T-helper 17 cell (primary cell): ENCODE measurements at places on chromosomes 3 and 15. TPM values are rescaled to one million over a fixed set of nuclear protein-coding genes. Genes with fewer than 3 reads are reported as not detected.

The NEIL1 gene
- 31.6 TPM for total RNA-seq

The PTPN9 gene
- total RNA-seq: 21.6 TPM

The PLA2G4D gene
- total RNA-seq: not detected

GRCh38 chr3:136068708-136069107 is 103.2 kb downstream of the PPP2R3A start:
- peaks cover 8% of the 10 kb centered on the region for H3K4me1 ChIP-seq
- H3K36me3 ChIP-seq: peaks cover 4% of the 10 kb centered on the region
- DNase-seq: no peak
- H3K27me3 ChIP-seq: peaks cover 22% of the 10 kb centered on the region
- no peak overlapping the region for H3K4me3 ChIP-seq

GRCh38 chr15:70196372-70197316 is 98.9 kb upstream of the TLE3 start:
- peaks cover 8% of the 10 kb centered on the region for H3K4me1 ChIP-seq
- peak; percentile 43 for DNase-seq
- peak overlapping the region; percentile 83 for H3K27ac ChIP-seq

DNA sequence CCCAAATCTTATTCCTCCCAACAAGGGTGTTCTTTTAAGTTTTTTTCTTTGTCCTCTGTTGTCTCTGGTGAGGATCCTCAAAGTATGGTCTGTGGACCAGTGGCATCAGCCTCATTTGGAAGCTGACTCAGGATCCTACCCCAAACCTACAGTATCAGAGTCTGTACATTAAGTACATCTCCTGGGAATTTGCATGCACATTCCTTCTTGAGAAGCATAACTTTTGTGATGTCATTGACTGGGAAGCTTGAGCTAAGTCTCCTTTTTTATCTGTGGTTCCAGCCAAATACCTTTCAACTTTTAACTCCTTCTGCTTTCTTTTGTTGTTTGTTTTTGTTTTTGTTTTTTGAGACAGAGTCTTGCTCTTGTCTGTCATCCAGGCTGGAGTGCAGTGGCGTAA is 40.5 kb downstream of the ARMC8 start:
- no peak overlapping the region for H3K4me3 ChIP-seq
- H3K4me1 ChIP-seq: peaks cover 15% of the 10 kb centered on the region
- peak overlapping the region; percentile 41 for H3K27ac ChIP-seq
- H3K36me3 ChIP-seq: peaks cover 7% of the 10 kb centered on the region

DNA sequence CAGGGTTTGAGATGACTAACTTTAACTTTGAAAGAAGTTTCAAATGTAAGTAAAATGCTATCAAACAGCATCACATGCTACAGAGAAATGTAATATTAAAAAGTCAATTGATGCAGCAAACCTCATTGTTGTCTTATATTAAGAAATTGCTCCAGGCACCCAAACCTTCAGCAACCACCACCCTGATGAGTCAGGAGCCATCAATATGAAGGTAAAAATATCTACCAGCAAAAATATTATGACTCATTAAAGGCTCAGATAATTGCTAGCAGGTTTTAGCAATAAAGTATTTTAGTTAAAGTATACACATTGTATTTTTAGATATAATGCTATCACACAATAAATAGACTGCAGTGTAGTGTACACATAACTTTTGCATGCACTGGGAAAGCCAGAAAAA is 746.3 kb downstream of the ZPLD1 start:
- no peaks in the 10 kb centered on the region for H3K4me1 ChIP-seq
- no peaks in the 10 kb centered on the region for H3K36me3 ChIP-seq
- no peaks in the 10 kb centered on the region for H3K27me3 ChIP-seq
- H3K27ac ChIP-seq: no peak overlapping the region
- H3K4me3 ChIP-seq: no peak overlapping the region

DNA sequence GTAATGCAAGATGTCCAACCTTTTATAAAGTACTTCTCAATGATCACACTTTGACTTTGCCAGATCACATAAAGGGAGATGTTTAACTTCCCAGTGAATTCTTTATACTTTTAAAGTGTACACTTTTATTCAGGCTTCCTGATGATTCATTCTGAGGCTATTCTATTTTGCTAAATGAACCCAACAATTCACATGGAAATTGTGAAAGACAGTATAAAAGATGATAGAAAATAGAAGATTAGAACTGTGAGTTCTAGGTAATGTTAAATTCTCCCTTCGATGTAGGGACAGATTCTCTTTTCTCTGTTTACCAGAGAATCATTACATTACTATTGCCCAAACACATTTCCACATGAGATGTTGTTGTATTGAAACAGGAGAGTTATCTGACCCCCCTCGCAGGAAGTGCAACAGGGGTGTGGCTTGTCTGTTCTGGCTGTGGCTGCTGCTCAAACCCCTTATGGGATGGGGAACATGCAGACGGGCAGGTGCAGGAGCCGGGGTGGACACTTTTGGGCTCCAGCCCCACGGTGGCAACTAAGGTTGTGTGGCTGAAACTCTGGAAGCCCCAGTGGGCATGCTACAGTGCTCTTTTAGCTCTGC is 131.3 kb upstream of the LRTM1 start:
- H3K36me3 ChIP-seq: no peaks in the 10 kb centered on the region
- H3K4me3 ChIP-seq: no peak overlapping the region
- H3K27me3 ChIP-seq: no peaks in the 10 kb centered on the region
- H3K4me1 ChIP-seq: no peaks in the 10 kb centered on the region
- H3K27ac ChIP-seq: no peak overlapping the region
- DNase-seq: no peak

DNA sequence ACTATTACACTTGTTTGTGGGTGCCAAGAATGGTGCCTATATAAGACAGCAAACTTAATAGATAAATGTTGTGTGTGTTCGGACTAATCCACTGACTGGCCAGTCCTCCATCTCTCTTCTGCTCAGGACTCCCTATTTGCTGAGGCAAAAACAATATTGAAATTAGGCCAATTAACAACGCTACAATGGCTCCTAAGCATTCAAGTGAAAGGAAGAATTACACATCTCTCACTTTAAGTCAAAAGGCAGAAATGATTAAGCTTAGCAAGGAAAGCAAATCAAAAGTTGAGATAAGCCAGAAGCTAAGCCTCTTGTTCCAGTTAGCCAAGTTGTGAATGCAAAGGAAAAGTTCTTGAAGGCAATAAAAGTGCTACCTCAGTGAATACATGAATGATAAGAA is 126.9 kb downstream of the CCNL1 start:
- no peaks in the 10 kb centered on the region for H3K36me3 ChIP-seq
- no peak for DNase-seq
- H3K27ac ChIP-seq: no peak overlapping the region
- H3K4me1 ChIP-seq: peaks cover 3% of the 10 kb centered on the region

DNA sequence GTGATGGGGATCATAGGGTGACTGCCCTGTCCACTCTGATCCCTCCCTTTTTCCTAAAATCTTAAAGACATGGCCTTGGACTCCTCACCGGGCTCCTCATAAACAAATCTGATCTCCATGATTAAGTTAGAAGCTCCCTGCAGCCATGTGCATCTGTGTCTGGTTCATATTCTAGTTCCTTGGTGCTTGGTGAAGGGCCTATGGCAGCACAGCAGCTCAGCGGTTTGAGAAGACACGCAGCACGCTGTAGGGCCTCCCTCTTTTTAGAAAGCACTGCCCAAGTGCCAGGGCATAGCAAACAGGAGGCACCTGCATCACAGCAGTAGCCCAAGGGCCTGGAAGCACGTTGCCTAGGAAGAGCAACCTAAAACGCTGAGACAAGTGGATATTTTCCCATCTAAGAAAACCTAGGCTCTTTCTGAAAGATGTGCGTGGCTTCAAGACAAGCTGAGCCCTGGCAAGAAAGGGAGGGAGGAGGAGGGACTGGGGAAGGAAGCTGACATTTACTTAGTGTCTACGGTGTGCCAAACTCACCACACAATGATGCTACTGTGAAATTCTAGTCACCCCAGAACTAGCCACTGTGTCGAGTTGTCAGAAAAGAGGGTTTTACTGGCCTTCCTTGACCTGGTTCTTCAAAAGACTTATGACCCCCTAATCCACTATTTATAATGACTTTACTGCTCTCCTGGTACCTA is 14.9 kb upstream of the ULK3 start:
- H3K27me3 ChIP-seq: no peaks in the 10 kb centered on the region
- peaks cover 25% of the 10 kb centered on the region for H3K4me1 ChIP-seq
- no peak for DNase-seq
- H3K36me3 ChIP-seq: peaks cover 2% of the 10 kb centered on the region
- no peak overlapping the region for H3K4me3 ChIP-seq

- H3K27ac ChIP-seq: no peak overlapping the region
- no peak for DNase-seq
- H3K27me3 ChIP-seq: no peaks in the 10 kb centered on the region
- no peak overlapping the region for H3K4me3 ChIP-seq
Observed at GRCh38 chr3:188134856-188135255, 19.1 kb upstream of the LPP start.

GRCh38 chr3:159882367-159882766 is 106.3 kb upstream of the IL12A start:
- peaks cover 2% of the 10 kb centered on the region for H3K36me3 ChIP-seq
- no peak overlapping the region for H3K27ac ChIP-seq
- H3K4me1 ChIP-seq: no peaks in the 10 kb centered on the region
- no peak overlapping the region for H3K4me3 ChIP-seq

GRCh38 chr15:39099524-39099923 is 481.4 kb upstream of the THBS1 start:
- no peak for DNase-seq
- H3K36me3 ChIP-seq: no peaks in the 10 kb centered on the region
- H3K27ac ChIP-seq: no peak overlapping the region
- no peaks in the 10 kb centered on the region for H3K4me1 ChIP-seq
- no peak overlapping the region for H3K4me3 ChIP-seq
- peaks cover 5% of the 10 kb centered on the region for H3K27me3 ChIP-seq

DNA sequence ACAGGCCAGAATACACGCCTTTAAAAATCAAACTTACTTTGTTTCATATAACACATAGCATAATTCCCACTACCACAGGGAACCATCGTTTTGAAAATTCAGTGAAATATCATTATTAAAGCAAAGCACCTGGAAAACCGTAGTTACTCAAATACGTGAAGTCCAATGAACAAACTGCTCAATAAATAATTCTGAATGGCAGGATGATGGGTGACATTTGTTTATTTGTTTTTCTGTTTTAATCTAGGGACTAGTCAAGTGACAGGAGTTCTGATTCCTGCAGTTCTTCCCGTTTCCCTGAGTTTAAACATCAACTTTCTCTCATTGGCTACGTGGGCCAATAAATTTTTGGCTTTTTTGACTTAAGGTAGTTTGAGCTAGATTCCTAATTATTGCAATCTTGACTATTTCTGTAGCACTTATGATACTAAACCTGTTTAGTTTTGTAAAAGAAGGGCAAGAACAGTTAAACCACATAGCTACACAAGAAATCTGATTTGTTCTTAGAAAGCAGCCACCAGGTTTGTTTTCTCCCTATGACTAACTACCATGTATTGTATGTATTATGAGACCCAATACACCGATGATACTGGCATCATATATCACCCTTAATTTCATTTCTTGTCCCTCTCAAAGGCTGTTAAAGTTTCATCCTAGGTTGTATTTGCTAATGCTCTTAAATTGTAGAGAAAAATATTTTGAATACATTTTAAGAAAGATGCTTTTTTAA is 411.2 kb downstream of the SHQ1 start:
- no peak overlapping the region for H3K4me3 ChIP-seq
- peaks cover 11% of the 10 kb centered on the region for H3K36me3 ChIP-seq
- no peak for DNase-seq
- no peaks in the 10 kb centered on the region for H3K27me3 ChIP-seq

DNA sequence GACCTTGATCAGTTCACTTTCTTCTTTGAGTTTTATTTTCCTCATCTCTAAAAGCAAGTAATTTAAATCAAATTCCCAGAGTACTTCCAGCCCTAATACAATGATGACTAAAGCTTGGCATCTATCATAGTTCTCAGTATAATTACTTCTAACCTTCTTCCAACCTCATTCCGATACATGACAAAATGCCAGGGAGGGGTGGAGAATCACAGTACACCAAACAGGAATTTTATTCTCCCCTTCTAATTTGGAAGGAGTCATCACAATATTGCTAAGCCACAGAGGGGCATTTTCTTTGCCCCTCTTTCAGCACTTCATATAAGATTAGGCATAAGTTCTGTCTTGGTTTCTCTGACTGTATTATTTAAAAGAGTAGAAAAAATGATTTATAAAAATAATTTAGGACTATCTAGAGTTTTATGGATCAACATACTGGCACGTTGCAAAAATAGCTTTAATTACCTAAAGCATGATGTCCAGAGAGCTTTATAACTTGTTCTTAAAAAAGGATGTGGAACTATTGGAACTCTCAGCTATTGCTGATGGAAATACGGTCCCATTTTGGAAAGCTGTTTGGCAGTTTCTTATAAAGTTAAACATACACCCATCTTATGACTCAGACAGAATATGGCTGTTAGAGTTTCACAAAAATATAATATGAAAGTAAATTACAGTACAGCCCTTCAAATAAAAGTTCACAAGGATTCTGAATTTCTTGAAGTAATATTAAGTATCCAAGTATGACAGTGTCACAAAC is 86.9 kb upstream of the UBE2E2 start:
- H3K27ac ChIP-seq: no peak overlapping the region
- H3K36me3 ChIP-seq: no peaks in the 10 kb centered on the region
- H3K27me3 ChIP-seq: no peaks in the 10 kb centered on the region
- no peak for DNase-seq
- no peak overlapping the region for H3K4me3 ChIP-seq

DNA sequence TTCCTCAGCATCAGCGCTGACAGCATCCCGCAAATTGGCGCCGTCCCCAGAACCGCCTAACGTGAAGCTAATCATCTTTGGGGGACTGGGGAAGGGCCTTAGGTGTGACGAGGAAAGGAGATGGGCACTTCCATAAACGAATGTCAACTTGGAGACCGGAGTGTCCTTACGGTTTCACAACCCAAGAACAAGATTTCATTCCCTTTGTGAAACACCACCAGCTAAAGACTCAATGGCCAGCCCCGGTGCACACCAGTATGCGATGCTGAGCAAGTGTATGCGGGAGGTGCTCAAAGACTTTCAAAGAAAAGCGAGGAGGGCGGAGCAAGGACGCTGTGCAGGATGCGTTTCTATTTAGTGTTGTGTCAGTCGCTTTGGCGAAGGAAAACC is 759 bp upstream of the TTBK2 start:
- no peaks in the 10 kb centered on the region for H3K27me3 ChIP-seq
- peaks cover 24% of the 10 kb centered on the region for H3K4me1 ChIP-seq
- H3K4me3 ChIP-seq: peak overlapping the region; percentile 97
- peak overlapping the region; percentile 91 for H3K27ac ChIP-seq
- peak; percentile 22 for DNase-seq

- peaks cover 5% of the 10 kb centered on the region for H3K36me3 ChIP-seq
- peak overlapping the region; percentile 93 for H3K4me3 ChIP-seq
- peaks cover 10% of the 10 kb centered on the region for H3K4me1 ChIP-seq
- peaks cover 42% of the 10 kb centered on the region for H3K27me3 ChIP-seq
- DNase-seq: no peak
Observed at GRCh38 chr3:134375582-134376384, 1.5 kb upstream of the AMOTL2 start.

- H3K4me1 ChIP-seq: peaks cover 14% of the 10 kb centered on the region
- H3K27ac ChIP-seq: no peak overlapping the region
- H3K4me3 ChIP-seq: peak overlapping the region; percentile 43
- peaks cover 10% of the 10 kb centered on the region for H3K27me3 ChIP-seq
- no peak for DNase-seq
Observed at GRCh38 chr15:93141371-93141794, 52.4 kb upstream of the RGMA start.
